ENCODE measurements at places on chromosomes 11 and 22. TPM values are rescaled to one million over a fixed set of nuclear protein-coding genes. Genes with fewer than 3 reads are reported as not detected.

DNA sequence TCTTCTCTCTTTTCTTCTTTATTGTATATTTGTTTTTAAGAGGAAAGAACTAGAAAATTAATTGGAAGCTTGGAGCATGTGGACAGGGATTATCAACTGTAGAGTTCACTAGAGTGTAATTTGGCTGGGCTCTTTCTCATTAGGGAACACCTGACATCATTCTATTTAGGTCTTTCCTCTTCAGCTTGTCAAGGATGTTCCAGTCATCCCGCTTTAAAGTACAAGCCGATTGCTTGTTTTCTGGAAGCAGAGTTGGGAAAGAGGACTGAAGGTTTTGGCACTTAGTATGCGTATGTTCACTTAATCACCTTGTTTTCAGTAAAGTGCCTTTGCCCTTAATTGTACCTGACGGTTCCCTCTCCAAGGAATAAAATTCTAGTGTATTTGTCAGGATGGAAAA lies 111.6 kb downstream of the WNT11 start:
- H3K4me3 ChIP-seq = no peak overlapping the region
- no peak overlapping the region for H3K27ac ChIP-seq
- H3K36me3 ChIP-seq = no peaks in the 10 kb centered on the region

- no peak for DNase-seq
- no peaks in the 10 kb centered on the region for H3K36me3 ChIP-seq
- H3K4me1 ChIP-seq = no peaks in the 10 kb centered on the region
- no peak overlapping the region for H3K27ac ChIP-seq
- H3K4me3 ChIP-seq = no peak overlapping the region
Measured at GRCh38 chr11:20488352-20488751, 100.8 kb downstream of the PRMT3 start.

DNA sequence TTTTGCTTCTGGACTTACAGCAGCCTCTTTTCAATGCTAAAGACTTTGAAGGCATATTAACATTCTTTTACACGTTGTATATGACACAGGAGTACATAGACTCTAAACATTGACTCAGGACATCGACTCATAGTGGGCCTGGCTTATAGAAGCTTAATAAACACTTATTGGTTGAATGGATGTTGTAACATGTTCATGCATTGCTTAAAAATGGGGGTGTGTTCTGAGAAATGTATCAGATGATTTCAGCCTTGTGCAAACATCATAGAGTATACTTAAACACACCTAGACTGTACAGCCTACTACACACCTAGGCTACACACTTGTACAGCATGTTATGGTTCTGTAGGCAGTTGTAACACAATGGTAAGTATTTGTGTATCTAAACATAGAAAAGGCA lies 17.9 kb downstream of the TTC17 start:
- no peaks in the 10 kb centered on the region for H3K4me1 ChIP-seq
- H3K4me3 ChIP-seq = no peak overlapping the region
- no peak for DNase-seq
- no peak overlapping the region for H3K27ac ChIP-seq
- no peaks in the 10 kb centered on the region for H3K36me3 ChIP-seq

DNA sequence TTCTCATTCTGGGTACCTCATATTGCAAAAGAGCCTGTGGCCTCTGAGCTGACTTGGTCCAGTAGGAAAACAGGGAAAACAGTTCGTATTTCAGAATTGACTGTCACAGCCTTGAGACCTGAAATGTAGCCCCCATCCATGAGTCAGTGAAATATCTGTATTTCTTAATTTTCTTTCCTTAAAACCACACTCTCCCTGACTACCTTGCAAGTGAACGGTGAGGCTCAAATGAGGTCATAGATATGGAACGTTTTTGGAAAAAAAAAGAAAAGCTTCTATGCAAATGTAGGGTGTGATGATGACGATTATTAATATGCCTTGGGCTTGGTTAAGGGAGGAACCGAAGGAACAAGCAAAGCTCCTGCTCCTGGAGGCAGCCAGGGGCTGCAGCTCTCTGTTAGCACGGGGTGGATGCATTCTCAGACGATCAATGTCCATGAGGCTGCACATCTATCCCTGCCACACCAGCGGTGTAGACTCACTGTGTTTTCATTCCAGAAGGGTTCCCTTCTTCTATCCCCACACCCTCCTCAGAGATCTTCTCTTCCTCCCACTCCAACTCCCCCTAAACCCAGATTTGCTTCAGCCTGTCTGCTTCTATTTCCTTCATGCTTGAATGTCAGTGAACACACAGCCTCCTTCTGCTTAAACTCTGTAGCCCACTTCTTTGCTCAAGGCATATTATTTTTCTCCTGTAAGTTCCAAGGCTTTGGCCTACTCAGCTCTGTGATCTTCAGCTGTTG lies 29.2 kb upstream of the SCN3B start:
- H3K4me1 ChIP-seq = no peaks in the 10 kb centered on the region
- no peaks in the 10 kb centered on the region for H3K36me3 ChIP-seq
- no peak overlapping the region for H3K4me3 ChIP-seq
- H3K27ac ChIP-seq = no peak overlapping the region

The MRGPRE gene
- total RNA-seq = not detected

DNA sequence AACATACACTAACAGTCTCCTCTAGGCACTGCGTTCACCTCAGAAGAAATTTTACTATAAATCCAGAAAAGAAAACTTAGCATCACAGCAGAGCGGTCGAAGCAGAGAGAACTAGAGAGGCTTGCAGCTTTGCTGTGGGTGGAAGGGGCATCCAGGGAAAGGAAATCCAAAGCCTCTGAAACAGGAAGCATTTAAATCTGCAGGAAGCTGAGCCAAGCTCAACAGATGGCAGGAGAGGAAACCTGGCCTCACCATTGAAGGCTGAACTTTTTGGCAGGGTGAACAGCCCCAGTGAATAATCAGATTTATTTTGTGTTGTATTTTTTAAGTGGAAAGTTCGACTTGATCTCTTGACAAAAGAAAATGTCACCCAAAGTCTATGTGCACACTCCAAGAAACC lies 858.1 kb downstream of the OPCML start:
- H3K4me1 ChIP-seq = no peaks in the 10 kb centered on the region
- no peak overlapping the region for H3K4me3 ChIP-seq
- H3K27ac ChIP-seq = no peak overlapping the region
- H3K36me3 ChIP-seq = no peaks in the 10 kb centered on the region

DNA sequence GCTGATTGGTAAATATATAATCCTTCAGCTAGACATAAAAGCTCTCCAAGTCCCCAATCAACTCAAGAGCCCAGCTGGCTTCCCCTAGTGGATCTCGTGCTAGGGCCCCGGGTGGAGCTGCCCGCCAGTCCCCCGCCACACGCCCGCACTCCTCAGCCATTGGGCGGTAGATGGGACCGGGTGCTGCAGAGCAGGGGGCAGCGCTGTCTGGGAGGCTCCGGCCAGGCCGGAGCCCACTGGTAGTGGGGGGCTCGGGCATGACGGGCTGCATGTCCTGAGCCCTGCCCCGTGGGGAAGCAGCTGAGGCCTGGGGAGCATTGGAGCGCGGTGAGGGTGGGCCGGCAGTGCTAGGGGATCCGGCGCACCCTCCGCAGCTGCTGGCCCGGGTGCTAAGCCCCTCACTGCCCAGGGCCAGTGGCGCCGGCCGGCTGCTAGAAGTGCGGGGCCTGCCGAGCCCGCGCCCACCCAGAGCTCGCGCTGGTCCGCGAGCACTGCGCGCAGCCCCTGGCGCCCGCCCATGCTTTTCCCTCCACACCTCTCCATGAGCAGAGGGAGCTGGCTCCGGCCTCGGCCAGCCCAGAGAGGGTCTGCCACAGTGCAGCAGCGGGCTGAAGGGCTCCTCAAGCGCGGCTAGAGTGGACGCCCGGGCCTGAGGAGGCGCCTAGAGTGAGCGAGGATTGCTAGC lies 1680.6 kb upstream of the RAG2 start:
- no peak for DNase-seq
- H3K27ac ChIP-seq = no peak overlapping the region
- no peak overlapping the region for H3K4me3 ChIP-seq
- no peaks in the 10 kb centered on the region for H3K27me3 ChIP-seq
- H3K4me1 ChIP-seq = no peaks in the 10 kb centered on the region

- H3K36me3 ChIP-seq = no peaks in the 10 kb centered on the region
- no peak overlapping the region for H3K27ac ChIP-seq
- H3K4me1 ChIP-seq = no peaks in the 10 kb centered on the region
- H3K4me3 ChIP-seq = no peak overlapping the region
- H3K27me3 ChIP-seq = no peaks in the 10 kb centered on the region
Measured at GRCh38 chr11:59283825-59284772, 71.4 kb upstream of the MPEG1 start.

The ACAT1 gene
- 142 TPM for total RNA-seq

GRCh38 chr11:79265756-79266322 lies 175.0 kb downstream of the TENM4 start:
- DNase-seq = no peak
- H3K36me3 ChIP-seq = no peaks in the 10 kb centered on the region
- no peak overlapping the region for H3K4me3 ChIP-seq
- no peak overlapping the region for H3K27ac ChIP-seq

- no peak overlapping the region for H3K4me3 ChIP-seq
- no peak overlapping the region for H3K27ac ChIP-seq
- H3K27me3 ChIP-seq = no peaks in the 10 kb centered on the region
Measured at GRCh38 chr11:28763151-28763550, 655.0 kb downstream of the METTL15 start.

- no peak overlapping the region for H3K27ac ChIP-seq
- no peaks in the 10 kb centered on the region for H3K36me3 ChIP-seq
- no peaks in the 10 kb centered on the region for H3K27me3 ChIP-seq
Measured at GRCh38 chr11:122513328-122513727, 142.2 kb upstream of the UBASH3B start.

The ESAM gene
- total RNA-seq = 8.9 TPM

- DNase-seq = no peak
- H3K4me1 ChIP-seq = no peaks in the 10 kb centered on the region
- H3K27ac ChIP-seq = no peak overlapping the region
- H3K36me3 ChIP-seq = no peaks in the 10 kb centered on the region
- no peak overlapping the region for H3K4me3 ChIP-seq
- H3K27me3 ChIP-seq = no peaks in the 10 kb centered on the region
Measured at GRCh38 chr11:67033661-67034166, 10.8 kb downstream of the SYT12 start.

DNA sequence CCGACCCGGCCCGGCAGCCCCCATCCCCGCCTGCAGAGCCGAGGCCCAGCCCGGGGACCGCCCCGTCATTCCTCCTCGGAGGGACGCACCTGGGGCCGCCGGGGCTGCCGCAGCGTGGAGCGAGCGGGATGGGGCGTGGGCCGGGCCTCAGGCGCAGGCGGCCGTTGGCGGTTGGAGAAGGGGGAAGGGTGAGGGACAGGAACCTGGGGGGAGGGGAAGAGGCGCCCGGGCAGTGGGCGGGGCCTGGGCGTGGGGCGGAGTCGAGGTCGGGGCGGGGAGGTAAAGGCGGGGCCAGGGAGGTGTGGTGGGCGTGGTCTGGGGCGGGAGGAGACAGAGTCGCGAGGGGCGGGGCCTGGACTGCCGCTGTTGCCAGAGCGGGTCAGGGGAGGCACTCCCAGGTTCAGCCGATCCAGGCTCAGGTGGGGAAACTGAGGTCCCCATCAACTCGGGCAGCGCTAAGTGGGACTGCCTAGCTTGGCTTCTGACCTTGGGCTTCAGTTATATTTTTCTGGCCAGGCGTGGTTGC lies at the start of gene TESMIN:
Gene TESMIN, minus strand, starts transcription at position 190 of the 526 bp plus-strand sequence. CDS start 860 bp downstream, outside the sequence.
- no peak within 1 kb of the TSS for H3K27ac ChIP-seq
- H3K36me3 ChIP-seq = peaks cover 11% of the 10 kb centered on the region
- peaks cover 5% of the 10 kb centered on the region for H3K27me3 ChIP-seq
- DNase-seq = peak; percentile 84

The C11orf42 gene
- not detected for total RNA-seq

The GGT1 gene
- total RNA-seq = 3.6 TPM

- no peak for DNase-seq
- H3K4me1 ChIP-seq = no peaks in the 10 kb centered on the region
- peaks cover 7% of the 10 kb centered on the region for H3K36me3 ChIP-seq
- peak overlapping the region; percentile 95 for H3K27ac ChIP-seq
- no peak overlapping the region for H3K4me3 ChIP-seq
Measured at GRCh38 chr22:31162015-31162765, 2.2 kb downstream of the RNF185 start.

The MYBPC3 gene
- not detected for total RNA-seq

GRCh38 chr11:104844451-104844850 lies 53.8 kb downstream of the CASP12 start:
- H3K4me3 ChIP-seq = no peak overlapping the region
- DNase-seq = no peak
- no peaks in the 10 kb centered on the region for H3K36me3 ChIP-seq
- H3K4me1 ChIP-seq = no peaks in the 10 kb centered on the region
- no peak overlapping the region for H3K27ac ChIP-seq

The NAA40 gene
- 6.2 TPM for total RNA-seq

The MMP12 gene
- total RNA-seq = not detected

DNA sequence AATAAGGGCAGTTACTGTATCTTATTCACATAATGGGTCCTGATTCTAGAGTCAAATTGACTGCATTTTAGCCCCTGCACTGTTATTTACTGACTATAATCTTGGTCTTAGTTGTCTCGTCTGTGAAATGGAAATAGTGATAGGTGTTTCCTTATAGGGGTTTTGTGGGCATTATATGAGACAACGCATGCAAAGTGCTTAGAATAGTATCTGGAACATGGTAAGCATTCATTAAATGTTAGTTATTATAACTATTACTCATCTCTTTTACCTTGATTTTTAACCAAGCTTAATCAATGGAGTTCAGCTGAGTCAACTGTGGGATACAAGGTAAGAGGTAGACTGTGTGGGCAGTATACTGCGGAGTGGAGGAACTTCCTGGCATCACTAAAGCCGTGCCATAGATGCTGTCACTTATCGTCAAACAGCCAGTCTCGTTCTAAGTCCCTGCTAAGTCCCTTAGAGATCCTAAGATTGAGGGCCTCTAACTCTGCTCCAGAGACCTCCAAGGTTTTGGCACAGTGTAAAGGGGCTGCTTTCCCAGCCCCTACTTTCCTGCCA lies 2.6 kb upstream of the ZC3H12C start:
- no peak for DNase-seq
- no peak overlapping the region for H3K4me3 ChIP-seq
- no peaks in the 10 kb centered on the region for H3K4me1 ChIP-seq
- no peaks in the 10 kb centered on the region for H3K36me3 ChIP-seq

GRCh38 chr22:30876221-30876751 lies 92.3 kb downstream of the MORC2 start:
- no peak overlapping the region for H3K4me3 ChIP-seq
- no peaks in the 10 kb centered on the region for H3K36me3 ChIP-seq
- H3K27ac ChIP-seq = no peak overlapping the region
- H3K27me3 ChIP-seq = no peaks in the 10 kb centered on the region
- peak; percentile 56 for DNase-seq

DNA sequence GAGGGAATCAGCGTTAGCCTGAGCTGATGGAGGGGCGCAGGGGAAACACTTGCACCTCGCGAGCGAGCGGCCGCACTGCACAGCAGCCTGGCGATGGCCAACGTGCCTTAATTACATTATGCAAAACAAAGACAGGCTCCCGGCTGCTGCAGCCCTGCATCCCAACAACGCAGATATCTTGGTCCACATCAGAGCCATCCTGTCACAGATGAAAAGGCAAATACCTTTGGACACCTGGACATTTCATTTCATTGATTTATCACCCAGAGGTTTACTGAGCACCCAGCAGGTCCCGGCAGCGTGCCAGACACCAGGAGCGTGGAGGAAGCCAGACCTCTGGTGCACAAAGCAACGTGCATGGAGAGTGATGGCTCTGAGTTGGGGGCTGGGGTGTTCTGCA lies 843.0 kb downstream of the TBC1D22A start:
- peaks cover 37% of the 10 kb centered on the region for H3K27me3 ChIP-seq
- no peaks in the 10 kb centered on the region for H3K36me3 ChIP-seq
- no peak overlapping the region for H3K27ac ChIP-seq
- no peak overlapping the region for H3K4me3 ChIP-seq
- H3K4me1 ChIP-seq = no peaks in the 10 kb centered on the region

The SH3BP1 gene
- 4.7 TPM for total RNA-seq

GRCh38 chr11:120235024-120235628 lies 4.8 kb upstream of the POU2F3 start:
- no peak overlapping the region for H3K27ac ChIP-seq
- H3K4me1 ChIP-seq = no peaks in the 10 kb centered on the region
- no peak for DNase-seq
- no peak overlapping the region for H3K4me3 ChIP-seq

Measured in sigmoid colon (tissue), 7 donors.